Upper lobe of left lung (tissue), 6 donors: ENCODE measurements at places on chromosomes 16 and 17.

GRCh38 chr17:61279476-61280145, 120.0 kb upstream of the TBX2 start:
- no peak for DNase-seq

DNA sequence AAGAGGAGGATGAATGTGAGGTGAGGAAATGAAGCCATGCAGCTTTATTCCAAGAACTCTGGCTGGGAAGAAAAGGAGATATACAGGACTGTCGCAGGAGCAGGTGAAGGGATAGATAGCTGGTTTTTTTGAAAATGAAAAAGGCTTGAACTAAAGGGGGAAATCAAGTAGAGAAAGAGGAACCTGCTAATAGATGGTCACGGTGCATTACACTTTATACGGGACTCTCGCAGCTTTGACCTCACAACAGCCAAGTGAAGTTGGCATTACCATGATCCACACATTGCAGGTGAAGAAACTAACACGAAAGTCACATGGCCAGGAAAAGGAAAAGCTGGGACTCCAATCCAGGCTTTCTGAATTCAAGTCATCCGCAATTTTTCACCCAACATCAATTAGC, 86.9 kb downstream of the HS3ST2 start:
- no peak for DNase-seq

GRCh38 chr17:61411011-61411260, 11.3 kb downstream of the TBX2 start:
- no peak for DNase-seq

DNA sequence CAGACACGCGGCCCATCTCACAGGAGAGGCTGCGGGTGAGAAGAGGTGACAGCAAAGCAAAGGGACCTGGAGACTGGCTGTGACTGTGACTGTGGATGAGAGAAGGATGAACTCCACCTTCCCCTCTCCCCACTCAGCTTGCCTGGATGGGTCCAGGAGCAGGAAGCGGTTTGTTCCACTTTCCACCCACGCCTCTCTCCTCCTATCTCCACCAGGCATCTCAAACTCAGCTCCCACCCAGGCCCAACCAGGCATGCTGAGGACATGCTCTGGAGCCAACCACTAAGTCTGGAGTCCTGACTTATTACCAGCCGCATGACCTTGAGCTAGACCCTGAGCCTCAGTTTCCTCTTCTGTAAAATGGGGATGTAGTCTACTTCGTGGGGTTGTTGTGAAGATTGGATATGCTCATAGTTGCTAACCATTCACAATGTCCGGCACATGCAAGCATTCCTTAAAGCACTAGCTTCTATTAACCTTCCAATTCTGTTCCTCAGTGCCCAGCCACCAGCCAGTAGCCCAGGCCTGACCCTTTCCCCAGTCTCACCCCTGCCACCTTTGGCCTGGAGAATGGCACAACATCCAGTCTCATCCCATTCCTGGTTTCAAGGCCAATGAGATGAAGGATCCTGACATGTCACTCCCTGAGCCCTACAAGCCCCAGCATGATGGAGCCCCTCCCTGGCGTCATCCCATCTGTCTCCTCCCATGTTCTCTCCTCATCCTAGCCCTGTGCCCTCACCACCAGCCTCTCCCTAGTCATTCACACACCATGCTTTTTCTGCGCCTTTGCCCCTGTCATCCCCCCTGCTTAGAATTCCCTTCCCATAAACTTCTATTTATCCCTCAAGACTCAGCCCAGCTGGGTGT, 2.3 kb downstream of the GAS2L2 start:
- DNase-seq: no peak

- DNase-seq: peak; percentile 94
Measured at GRCh38 chr16:11297492-11298142, 16.5 kb upstream of the PRM1 start.

DNA sequence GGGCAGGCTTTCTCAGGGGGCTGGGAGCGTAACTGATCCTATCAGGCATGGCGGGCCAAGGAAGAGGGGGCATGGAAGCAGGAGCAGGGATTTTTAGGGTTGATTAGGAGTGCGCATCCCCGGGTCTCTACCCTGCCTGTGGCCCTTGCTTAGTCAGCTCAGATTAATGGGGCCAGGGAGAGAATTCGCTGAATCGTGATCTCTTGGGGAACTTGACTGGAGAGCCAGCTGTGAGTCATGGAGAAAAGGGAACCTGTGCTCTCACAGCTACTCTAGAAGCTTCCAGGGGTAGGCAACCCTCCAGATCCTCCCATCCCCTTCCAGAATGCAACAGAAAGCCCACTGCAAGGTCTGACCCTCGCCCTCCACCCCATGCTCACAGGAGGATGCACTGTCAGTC, 3.6 kb downstream of the FOXN1 start:
- DNase-seq: no peak

DNA sequence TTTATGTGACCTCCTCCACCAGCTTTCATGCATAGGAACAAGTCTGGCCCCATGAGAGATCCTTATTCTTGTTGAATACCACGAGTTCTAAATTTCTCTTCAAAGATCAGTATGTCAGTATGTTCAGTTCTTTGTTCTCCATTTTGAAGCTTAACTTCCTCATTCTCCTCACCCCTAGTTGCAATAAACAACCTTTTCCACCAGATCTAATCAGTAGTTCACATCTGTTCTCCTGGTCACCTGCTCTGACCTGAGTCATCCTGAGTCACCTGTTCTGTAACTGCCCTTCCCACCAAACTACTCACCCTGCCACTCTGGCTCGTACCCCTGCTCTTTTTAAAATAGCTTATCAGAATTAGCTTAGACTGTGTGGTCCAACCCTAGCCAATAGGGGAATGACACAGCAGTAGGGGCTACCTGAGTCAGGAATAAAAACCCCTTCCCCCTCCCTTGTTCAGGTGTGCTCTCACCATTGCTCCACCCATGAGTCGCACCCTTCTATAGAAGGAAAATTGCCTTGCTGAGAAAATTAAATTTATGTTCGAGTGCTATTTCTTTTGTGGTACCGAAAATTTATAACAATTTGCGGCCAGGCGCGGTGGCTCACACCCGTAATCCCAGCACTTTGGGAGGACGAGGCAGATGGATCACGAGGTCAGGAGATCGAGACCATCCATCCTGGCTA, 94.6 kb downstream of the EMP2 start:
- no peak for DNase-seq

DNA sequence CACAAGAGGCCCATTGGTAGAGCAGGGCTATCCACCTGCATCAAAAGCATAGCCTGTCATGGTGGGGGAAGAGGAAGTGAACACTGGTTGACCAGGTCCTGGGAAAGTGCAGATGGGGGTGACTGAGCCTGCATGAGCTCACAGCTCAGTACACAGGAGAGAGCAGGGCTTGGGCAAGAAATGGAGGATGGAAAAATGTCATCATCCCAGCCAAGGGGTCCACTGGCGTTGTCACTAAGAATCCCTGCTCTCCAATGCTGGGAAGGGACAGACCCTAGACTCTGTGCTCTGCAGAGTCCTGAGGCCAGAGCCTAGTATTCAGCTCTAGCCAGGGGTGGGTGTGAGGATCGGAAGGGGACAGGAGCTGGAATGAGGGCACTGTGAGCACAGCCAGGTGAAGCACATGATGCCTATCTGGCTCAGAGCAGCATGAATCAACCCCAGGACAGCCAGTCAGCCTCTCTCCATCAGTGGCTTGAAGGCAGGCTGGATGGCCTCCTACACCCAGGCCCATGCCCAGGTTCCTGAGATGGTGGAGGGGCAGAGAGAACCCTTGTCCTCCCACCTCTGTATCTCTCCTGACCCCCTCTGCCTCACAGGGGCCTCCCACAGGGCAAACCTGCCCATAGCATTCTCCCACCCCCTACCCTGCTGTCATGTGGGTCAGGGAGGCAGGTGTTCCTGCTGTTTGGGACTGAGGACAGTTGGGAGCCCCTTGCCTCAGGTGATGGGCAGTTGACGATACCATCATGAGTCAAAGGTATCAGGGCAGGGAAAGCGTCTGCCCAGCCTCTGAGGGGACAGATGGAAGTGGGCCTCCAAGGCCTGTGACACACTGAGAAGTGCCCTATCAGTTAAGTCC, 13.8 kb upstream of the CTCF start:
- no peak for DNase-seq

DNA sequence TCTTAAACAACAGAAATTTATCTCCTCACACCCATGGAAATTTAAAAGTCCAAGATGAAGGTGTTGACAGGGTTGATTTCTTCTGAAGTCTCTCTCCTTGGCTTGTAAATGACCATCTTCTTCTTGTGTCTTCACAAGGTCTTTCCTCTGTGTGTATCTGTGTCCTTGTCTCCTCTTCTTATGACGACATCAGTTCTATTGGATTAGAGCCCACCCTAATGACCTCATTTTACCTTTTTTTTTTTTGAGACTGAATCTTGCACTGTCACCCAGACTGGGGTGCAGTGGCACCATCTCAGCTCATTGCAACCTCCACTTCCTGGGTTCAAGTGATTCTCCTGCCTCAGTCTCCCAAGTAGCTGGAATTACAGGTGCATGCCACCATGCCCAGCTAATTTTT, 429.0 kb upstream of the CDH5 start:
- no peak for DNase-seq

DNA sequence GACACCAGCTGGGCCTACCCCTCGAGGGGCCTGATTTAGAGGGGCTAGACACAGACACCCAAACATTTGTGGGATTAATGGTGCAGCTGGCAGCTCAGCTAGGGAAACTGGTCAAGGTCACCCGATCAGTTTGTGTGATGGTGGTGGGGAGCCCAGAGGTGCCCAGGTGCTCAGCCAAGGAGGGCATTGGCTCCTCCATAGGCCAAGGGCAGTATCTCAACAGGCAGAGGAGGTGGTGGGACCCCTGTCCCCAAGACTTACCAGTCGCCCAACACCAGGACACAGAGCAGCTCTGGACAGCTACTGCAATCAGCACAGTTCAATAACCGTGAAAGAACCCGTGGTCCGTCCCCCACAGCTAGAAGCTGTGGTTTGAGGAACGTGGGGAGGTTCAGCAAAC, 120.9 kb downstream of the C16orf78 start:
- DNase-seq: no peak

GRCh38 chr17:52160136-52160567, 1.6 kb upstream of the CA10 start:
- peak; percentile 7 for DNase-seq

DNA sequence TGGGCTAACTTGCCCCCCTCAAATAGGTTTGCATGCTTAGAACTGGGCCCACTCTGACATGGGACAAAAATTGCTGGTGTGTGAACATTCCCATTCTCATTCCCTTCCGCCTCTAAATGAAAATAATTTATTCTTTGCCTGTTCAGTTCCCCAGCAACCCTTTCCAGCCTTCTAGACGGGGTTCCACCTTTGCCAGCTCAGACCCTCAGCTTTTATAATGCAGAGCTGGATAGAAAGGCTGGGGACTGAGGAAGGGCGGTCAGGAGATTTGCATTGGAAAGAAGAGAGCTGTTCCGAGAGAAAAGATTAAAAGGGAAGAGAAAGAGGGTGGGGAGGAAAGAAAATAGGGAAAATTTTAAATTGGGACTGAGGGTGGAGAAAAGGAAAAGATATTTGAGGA, 151.1 kb upstream of the WSCD1 start:
- DNase-seq: no peak

DNA sequence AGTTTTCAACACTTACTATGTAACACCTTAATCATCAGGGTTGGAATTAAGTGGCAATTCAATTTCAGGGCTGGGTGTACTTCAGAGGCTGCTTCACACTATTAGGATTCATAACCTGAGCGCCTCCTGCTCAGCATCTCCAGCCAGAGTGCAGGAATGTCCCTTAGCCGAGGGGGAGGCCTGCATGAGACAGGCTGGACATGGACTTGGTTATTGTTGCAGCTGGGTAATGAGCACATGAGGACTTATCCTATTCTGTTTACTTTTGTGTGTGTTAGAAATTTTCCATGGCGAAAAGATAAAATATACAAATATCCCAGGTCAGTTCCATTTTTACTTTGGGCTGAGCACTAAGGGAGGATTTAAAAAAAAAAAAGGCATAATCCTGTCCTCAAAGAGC, 10.4 kb downstream of the PMM2 start:
- DNase-seq: no peak

DNA sequence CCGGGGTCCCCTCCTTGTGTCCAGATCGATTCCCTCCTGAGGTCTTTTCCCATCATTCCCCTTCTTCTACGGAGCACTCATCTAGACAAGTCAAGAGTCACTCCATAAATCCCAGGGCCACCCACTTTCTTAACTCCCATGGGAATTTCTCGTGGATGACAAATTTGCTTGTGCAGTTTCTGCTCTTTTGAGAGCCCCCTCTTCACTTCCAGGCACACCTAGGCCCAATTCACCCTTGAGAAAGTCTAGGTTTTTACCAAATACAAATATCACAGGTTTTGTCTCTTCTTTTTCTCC, 522 bp upstream of the POLDIP2 start:
- DNase-seq: no peak

DNA sequence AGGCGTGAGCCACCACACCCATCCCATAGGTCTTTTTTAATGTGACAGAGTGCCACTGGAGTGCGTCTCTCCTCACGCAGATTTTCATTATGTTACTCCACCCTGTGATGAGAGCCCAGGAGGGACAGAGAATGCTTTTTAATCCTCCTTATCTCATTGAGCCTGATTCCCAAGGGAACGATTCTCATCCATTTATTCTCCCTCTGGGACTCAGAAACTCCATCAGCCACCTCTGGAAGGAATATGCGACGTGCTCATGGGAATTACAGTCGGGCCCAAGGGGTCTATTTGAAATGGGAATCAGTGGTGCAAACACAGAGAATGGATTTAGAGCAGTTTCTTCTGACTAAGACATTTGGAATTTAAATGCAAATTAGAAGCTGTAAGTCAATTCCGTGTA, 155.9 kb upstream of the HSBP1 start:
- DNase-seq: no peak

DNA sequence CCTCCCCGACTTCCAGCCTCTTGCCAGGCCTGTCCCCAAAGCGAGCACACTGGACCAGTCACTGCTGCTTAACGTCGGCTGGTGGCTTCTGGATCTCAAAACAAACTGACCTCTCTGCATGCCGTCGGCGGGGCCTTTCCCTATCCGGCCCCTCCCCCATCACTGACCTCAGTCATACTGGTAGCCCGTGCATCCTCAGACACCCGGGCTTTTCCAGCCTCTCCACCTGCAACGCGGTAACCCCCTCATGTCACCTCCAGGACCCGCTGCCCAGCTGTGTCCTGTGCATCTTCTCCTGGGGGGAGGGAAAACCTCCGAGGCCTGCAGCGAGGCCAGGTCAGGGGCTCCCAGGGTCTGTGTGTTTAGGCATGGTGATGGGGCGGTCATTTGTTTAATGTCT, 138.6 kb upstream of the CHMP6 start:
- peak; percentile 25 for DNase-seq

GRCh38 chr16:24009955-24010354, 174.2 kb downstream of the PRKCB start:
- no peak for DNase-seq

DNA sequence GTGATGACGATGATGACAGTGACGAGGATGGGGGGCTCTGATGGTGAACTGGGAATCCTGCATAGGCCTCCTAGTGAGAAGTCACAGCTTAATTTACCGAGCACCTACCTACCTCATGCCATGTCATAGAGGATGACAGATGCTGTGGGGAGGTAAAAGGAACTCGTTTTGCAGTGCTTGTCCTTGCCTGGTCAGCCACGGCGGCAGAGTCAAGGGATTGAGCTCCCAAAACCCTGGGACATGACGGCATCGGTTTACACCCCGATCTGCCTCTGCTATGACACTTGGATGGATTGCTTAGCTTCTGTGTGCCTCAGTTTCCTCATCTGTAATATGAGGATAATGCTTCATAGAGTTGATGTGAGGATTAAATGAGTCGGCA, 103.2 kb downstream of the NTN1 start:
- DNase-seq: no peak
